Activated T-helper 1 cell treated with anti-CD3 and anti-CD28 coated beads, Interleukin-2, amount 50 U/mL, for 16 hours (primary cell): ENCODE measurements at places on chromosomes 3 and 15.

DNA sequence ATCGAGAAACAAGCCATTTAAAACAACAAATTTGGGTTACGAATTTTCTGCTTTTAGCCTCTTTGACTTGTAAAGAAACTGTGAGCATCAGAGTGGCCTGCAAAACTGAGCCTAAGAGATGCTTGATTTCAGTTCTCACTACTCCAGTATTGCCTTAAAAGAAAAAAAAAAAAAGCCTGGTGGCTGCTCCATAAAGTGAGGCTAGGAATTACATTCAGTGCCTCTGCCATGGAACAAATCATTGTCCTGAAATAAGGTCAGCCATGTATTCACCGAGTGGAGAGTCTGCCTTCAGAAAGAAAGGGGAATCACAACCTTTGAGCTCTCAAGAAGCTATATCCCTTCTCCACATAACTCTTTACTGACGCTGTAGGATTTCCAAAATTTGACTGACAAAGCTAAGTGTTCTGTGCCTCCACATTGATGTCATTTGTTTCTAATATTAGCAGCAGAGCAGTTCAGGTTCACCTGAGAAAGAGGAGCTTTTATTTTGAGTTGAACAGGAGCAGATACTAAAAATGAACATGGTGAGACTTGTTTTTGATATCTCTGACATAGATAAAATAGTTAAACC, 137.3 kb downstream of the SSR3 start:
- DNase-seq: no peak

- no peak for DNase-seq
These were observed 915.0 kb upstream of the GBE1 start for GRCh38 chr3:82676356-82677026.

DNA sequence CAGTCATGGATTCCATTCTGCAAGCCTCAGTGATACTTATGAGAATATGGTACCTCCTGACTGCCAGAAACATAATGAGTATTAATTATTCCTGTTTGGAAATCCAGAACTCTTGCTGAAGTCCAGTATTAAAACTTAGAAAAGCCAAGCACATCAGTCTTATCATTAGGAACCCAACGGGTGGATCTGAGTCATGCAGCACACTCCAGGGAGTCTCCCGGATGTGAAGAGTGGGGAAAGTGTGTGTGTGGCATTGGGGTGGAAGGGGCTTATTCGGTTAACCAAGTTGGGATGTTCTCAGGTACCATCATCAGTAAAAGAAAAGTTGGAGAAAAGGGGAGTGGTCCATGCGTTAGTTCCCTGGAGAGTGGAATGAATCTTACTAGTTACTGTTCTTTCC, 181.1 kb downstream of the PLCL2 start:
- no peak for DNase-seq

DNA sequence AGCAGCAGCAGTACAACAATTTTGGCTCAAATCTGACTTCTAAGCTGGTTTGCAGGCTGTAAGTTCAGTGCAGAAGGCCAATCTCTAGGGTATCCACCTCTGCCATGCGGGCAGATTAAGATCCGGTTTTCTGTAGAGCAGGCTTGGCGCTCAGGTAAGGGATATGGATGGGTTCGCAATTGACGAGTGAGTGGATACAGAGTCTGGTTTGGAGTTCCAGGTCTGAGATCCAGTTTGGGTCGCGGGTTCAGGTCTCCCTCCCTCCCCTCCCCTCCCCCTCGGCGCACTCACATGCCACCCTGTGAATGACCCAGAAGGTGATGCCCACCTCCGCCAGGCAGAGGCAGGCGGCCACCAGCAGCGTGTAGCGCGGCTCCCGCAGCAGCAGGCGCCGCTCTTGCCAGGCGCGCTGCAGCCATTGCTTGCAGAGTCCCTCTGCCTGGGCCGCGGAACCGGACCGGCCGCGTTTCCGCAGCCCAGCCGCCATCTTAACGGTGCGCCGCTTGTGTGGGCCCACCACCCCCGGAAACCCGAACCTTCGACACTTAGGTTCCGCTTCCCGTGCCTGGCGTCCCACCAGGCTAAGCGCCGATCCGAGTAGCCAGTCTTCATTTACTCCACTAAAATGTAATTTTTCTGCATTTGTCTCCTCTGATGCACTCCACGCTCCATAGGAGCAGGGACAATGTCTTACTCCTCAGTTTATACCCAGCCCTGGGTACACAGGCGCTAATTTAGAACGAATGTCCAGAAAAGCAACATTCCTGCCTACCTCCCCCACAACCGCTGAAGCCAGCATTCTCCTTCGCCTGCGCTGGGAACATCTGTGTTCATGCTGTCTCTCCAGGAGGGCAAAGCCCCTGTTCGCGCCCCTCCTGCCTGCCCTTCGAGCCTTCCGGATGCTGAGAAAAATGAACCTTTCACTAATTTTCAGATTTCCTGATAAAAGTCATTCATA, at the start of gene ALG3:
TSS of gene ALG3 (minus strand) at position 509 of the 958 bp plus-strand sequence. CDS start at position 487, 22 bp downstream.
- DNase-seq: peak; percentile 81

GRCh38 chr15:81311752-81312464, 12.0 kb downstream of the STARD5 start:
- no peak for DNase-seq

DNA sequence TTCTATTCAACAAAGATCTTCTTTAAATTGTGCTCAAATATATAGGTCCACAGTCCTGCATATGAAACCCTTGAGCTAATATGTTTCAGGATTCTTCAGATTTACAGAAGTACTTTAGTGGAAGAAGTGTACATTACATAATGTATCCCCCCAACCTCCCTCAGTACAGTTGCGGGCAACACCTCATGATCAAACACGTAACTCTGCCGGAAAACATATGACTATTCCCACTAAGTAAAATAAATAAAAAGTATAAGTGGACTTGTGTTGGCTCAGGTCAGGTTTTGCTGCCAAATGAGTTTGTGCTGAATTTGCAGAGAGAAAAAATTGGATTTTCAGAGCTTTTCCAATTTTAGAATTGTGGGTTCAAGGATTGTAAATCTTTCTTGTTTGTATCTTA, 267.6 kb upstream of the MDFIC2 start:
- no peak for DNase-seq

- no peak for DNase-seq
These were observed 316.2 kb upstream of the CTDSPL start for GRCh38 chr3:37545479-37545878.

GRCh38 chr3:26307192-26307591, 315.4 kb upstream of the LRRC3B start:
- DNase-seq: no peak

GRCh38 chr15:77457191-77457904, 36.7 kb downstream of the HMG20A start:
- no peak for DNase-seq
